NCI-H1105 treated with DMSO at 0.1 percent for 48 hours (cell line): ENCODE measurements at places on chromosomes 4 and X.

GRCh38 chr4:37555322-37555721 lies 130.9 kb downstream of the RELL1 start:
- no peak for DNase-seq

GRCh38 chr4:172858731-172859230 lies 309.8 kb upstream of the GALNT7 start:
- DNase-seq: no peak

DNA sequence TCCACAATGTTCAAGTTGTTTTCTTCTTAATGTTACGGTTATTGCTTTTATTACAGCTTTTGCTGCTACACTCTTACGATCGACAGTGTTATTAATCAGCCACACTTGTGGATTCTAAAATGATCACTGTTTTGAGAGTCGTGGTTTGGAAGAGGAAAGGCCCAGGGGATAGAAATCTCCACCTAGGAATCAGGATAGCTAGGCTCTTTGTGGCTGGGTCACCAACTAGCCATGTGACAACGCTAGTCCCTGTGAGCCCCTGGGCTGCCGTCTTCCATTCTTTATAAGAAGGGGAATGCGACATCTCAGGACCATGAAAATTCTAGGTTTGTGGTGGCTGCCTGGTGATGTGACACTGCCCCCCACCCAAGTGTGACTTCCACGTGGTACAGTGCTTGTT lies 380 bp downstream of the SLC34A2 start:
- DNase-seq: no peak

DNA sequence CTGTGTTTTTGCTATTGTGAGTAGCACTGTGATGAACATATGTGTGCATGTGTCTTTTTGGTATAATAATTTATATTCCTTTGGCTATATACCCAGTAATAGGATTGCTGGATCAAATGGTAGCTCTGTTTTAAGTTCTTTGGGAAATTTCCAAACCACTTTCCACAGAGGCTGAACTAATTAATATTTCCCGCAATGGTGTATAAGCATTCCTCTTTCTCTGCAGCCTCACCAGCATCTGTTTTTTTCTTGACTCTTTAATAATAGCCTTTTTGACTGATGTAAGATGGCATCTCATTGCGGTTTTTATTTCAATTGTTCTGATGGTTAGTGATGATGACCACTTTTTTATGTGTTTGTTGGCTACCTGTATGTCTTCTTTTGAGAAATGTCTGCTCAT lies 247.7 kb upstream of the NDST3 start:
- DNase-seq: no peak

- no peak for DNase-seq
These were observed 449.8 kb downstream of the INPP4B start for GRCh38 chr4:142396279-142396678.

- DNase-seq: no peak
These were observed 367.4 kb upstream of the ANXA10 start for GRCh38 chr4:167724941-167725340.

DNA sequence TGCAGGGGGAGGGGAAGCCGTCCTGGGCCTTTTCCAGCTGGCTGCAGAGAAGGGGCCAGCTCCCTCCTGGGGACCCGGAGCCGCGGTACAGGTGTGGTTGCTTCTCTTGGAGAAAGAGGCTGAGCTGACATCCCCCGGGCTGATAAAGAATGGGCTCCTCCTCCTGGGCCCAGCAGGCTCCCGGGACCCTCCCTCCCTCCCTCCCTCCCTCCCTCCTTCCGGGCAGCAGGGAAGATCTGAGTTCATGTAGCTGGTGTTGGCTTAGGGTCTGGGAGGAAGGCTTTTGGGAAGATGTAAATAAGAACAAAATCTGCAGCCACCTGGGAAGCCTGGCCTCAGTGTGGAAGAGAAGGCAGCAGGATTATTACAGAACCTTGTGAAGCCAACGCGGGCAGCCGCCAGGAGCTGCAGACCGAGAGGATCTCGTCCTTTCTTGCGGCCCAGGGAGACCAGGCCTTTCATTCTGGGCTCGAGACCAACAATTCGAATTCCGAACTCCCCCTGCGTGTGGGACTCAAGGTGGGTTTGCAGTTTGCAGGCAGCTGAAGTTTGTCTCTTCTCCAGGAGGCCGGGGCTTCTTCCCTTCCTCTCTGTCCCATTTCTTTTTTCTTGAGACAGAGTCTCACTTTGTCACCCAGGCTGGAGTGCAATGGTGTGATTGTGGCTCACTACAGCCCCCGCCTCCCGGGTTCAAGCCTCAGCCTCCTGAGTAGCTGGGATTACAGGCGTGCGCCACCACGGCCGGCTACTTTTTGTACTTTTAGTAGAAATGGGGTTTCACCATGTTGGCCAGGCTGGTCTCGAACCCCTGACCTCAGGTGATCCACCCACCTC lies at the start of gene PLCXD1:
Gene PLCXD1 (plus strand): TSS at position 216 of the 834 bp plus-strand sequence. CDS start 2,807 bp downstream, outside the sequence.
- DNase-seq: no peak

DNA sequence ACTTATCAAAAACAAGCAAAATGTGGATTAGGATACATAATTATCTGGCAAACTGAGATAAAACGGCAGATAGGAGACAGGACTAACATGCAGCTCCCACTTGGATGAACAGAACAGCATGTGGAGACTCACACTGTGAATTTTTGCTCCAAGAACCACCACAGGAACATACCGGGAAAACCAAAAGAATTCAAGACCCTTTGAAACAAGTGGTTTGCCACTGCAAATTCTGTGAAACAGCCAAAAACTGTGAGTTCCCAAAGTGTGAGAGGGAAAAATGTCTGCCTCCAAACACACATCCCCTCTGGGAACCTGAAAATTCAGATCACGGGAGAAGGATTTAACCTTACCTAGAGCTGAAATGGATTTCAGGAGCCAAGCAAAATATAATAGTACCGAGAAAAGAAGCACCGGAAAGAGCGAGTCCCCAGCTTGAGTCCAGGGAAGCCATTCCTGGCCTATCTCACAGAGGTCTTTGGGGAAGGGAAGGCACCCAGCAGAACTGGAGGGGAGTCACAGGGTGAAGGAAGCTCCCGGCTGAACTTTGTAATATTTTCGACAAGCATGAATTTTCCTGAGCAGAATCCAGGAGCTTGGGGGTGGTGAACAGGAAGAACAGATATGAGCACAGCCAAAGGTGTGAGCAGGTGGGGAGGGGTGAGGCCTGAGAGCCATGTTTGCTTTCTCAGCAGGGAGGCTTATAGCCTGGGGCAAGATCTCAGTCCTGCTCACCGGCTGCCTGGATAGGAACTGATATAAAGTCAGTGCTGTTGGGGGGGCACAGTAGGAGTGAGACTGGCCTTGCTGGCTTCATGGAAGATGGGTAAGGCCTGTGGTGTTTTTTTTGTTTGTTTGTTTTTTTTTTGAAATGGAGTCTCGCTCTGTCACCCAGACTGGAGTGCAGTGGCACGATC lies 23.9 kb downstream of the MANBA start:
- DNase-seq: no peak

DNA sequence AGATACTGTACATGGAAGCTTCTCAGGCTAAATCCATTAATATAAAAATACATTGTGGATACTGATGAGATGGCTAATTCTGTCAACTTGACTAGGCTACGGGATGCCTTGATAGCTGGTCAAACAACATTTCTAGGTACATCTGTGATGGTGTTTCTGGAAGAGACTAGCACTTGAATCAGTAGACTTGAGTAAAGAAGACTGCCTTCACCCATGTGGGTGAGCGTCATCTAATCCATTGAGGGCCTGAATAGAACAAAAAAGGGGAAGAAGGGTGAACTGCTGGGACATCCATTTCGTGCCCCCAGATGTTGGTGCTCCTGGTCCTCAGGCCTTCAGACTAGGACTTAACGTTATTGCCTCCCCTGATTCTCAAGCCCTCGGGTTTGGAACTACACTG lies 3.7 kb upstream of the SRP72 start:
- DNase-seq: no peak
